ENCODE measurements at places on chromosomes 11 and 22. TPM values are rescaled to one million over a fixed set of nuclear protein-coding genes. Genes with fewer than 3 reads are reported as not detected.

DNA sequence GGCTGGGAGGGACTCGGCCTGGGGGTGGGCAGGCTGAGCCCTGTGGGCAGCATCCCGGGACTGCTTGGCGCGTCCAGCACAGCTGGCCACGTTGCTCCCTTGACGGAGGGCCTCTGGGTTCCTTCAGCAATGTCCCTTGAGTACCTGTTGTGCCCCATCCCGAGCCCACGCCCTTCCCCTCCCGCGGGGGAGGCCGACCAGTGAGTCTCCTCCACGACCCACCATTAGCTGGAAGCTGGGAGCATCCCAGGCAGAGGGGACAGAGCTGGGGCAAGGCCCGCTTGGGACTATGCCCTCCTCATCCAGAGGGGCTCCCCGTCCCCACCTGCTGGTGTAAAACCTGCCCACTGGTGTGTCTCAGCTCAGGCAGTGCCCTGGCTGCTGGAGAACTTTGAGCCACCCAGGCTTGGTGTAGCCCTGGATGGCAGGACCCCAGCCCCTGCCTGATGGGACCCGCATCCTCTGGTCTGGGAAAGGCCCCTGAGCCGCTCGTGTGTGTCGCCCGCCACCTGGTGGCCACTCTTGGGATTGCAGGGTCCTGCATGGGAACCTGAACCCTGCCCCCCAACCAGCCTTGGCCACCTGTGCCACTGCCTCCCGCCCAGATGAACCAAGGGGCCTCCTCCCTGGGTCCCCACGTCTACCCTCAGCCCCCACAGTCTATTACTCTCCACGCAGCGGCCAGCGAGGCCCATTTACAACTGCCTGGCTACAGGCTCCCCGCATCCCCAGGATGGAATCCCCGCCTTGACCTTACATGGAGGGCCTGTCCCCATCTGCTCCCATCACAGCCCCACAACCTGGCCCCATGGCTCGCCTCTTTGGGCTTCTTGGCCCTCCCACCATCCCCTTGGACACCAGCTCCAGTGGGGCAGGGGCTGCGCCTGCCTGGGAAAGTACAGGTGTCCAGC lies 16.6 kb upstream of the ARHGAP8 start:
- H3K27me3 ChIP-seq: no peaks in the 10 kb centered on the region
- DNase-seq: peak; percentile 86
- no peaks in the 10 kb centered on the region for H3K36me3 ChIP-seq
- H3K27ac ChIP-seq: no peak overlapping the region

- DNase-seq: no peak
- no peaks in the 10 kb centered on the region for H3K27me3 ChIP-seq
- peaks cover 16% of the 10 kb centered on the region for H3K4me1 ChIP-seq
- H3K4me3 ChIP-seq: no peak overlapping the region
Measured at GRCh38 chr22:28034145-28034759, 115.2 kb upstream of the PITPNB start.

DNA sequence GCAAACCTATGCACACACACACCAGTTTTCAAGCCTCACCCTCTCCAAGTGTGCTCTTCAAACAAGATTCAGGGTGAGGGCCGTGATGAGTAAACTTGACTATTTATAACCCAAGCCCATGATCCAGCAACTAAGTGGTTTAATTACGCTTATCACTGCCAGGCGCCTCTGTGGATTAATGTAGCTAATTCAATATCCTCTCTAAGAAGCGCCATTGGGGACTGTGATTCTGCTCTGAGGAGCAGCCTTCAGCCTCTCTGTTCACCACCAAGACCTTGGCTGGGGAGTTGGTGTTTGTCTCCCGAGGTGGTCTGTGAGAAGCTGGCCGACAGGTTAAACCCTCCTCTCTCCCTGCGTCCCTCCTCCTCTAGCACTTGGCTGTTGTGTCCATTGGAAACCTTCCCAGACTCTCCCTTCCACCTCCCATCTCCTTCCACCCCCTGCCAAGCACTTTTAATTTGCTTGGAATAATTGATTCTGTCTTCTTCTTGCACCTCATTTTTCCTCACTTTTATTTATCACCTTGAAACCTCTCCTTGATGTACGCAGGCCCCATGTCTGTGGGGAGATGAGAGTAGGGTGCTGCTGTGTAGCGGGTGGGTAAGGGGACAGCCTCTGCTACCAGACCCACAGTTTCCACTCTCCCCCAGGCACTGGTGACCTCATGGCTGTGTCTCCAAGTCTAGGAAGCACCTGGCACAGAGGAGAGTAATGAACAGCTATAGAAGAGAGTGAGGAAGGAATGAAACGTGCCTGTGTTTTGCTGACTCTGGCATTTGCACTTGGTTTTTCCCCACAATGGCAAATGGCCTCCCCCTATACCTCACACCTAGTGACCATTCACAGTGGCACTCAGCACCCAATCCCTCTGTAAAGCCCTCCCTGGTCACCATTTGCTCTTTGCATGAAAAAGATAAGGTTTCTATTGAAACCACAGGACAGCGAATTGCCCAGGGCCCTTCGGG lies 236.6 kb downstream of the GRIK4 start:
- DNase-seq: no peak
- H3K27me3 ChIP-seq: no peaks in the 10 kb centered on the region
- no peaks in the 10 kb centered on the region for H3K4me1 ChIP-seq
- H3K36me3 ChIP-seq: no peaks in the 10 kb centered on the region

Gene RAG2
- total RNA-seq: 0.94 TPM
